ENCODE measurements at places on chromosomes 5 and 9.

- DNase-seq = no peak
These were observed 359.1 kb downstream of the ARHGEF28 start for GRCh38 chr5:73985145-73985544.

GRCh38 chr5:72402959-72403628, 82.9 kb downstream of the PTCD2 start:
- DNase-seq = no peak

GRCh38 chr5:173848986-173849596, 39.1 kb upstream of the CPEB4 start:
- DNase-seq = no peak

- no peak for DNase-seq
These were observed 59.2 kb downstream of the NSUN2 start for GRCh38 chr5:6573651-6574101.

- DNase-seq = no peak
These were observed 42.4 kb downstream of the OSTF1 start for GRCh38 chr9:75130621-75131230.

DNA sequence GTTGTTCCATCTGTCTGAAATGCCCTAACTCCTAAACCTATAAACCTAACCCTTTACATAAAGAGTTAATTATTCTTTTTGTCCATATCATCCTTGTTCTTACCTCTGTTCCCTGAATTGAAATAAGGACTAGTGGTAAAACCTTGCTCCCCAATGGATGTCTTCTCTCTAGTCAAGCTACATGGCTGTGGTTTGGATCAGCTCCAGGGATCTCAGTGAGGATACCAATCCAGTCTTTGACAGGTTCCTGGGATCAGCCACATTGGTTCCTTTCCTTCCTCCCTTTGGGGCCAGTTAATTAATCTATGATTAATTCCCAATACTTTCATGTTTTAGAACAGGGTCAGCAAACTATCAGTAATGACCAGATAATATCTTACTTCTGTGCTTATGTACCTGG, 151.6 kb downstream of the SIL1 start:
- no peak for DNase-seq

GRCh38 chr9:93536167-93536566, 40.2 kb upstream of the PHF2 start:
- no peak for DNase-seq

GRCh38 chr5:93580927-93581445, at the start of gene NR2F1-AS1:
TSS of gene NR2F1-AS1 (minus strand) at chr5:93581219.
- DNase-seq = no peak

DNA sequence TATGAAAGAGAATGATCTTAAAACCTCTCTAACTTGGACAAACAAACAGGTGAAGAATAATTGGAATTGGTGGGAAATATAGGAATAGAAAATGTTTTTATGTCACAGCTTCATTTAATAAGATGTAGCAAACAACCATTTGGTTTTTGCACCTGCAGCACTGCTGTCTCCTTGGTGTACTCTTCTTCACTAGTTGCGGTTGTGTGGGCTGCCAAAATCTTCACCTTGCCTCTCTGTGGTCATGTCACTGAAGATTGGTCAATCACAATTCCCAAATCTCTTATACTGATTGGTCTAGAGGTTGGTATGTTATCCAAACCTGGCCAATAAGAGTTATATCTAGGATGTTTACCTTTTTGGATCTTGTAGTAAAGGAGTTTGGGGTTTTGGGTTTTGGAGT, 88.7 kb downstream of the FGF10 start:
- DNase-seq = no peak

GRCh38 chr5:6632324-6632887, 438 bp downstream of the NSUN2 start:
- DNase-seq = no peak

DNA sequence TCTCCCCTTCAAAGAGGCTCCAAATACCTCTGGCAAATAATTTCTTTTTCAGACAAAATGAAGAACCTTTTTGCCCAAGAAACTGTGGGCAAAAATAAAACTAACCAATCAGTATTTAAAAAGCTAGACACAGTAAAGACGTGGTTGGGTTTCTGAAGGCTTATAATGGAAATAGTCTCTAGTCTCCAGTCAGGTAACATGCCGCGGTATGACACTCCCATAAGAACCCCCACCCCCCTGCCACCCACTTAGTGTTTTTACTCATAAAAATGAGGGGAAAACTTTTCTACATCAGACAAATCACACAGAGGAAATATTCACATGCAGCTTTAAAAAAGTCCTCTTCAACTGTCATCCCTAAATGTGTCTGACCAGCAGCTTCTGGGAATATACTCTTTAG, 105.3 kb downstream of the THBS4 start:
- peak; percentile 40 for DNase-seq

GRCh38 chr9:83520292-83520691, 17.9 kb downstream of the FRMD3 start:
- no peak for DNase-seq

DNA sequence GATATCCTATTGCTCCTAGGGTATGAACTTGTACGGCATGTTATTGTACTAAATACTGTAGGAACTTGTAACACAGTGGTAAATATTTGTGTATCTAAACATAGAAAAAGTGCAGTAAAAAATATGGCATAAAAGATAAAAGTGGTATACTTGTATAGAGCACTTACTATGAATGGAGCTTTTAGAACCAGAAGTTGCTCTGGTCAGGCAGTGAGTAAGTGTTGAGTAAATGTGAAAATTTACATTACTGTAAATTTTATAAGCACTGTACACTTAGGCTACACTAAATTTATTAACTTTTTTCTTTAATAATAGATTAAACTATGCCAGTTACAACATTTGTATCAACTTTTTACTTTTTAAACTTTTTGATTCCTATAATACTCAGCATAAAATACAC, 109.1 kb downstream of the ZCCHC7 start:
- DNase-seq = no peak

GRCh38 chr9:33246269-33246860, 6.4 kb downstream of the SPINK4 start:
- no peak for DNase-seq

GRCh38 chr5:129074903-129075302, 19.6 kb upstream of the ISOC1 start:
- DNase-seq = no peak

DNA sequence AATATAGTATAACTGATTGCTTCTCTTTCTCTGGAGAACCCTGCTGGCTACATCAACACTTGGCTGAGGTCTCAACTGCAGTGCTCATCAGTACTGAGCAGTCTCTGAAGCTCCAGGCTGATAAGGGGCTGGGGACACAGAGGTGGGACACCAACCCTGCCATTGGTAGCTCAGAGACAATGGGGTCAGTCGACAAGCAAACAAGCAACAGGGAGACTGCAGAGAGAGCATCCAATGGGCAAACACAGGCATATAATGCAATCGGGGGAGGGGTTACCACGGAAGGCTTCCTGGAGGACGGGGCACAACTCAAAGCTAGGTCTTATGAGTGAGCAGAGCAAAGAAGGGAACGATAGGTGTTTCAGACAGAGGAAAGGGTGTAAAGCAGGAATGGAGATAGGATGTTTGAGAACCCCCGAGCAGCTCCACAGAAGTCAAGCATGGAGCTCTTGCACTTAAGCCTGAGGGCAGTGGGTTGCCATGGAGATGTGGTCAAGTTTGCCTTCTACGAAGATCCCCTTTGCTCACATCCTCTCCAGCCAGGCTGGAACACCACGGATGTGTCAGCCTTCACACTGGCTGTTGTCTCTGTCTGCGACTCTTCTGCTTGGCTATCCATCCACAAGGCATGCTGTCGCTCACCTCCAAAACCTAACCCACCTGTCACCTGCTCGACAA, 21.5 kb upstream of the AKNA start:
- DNase-seq = no peak

DNA sequence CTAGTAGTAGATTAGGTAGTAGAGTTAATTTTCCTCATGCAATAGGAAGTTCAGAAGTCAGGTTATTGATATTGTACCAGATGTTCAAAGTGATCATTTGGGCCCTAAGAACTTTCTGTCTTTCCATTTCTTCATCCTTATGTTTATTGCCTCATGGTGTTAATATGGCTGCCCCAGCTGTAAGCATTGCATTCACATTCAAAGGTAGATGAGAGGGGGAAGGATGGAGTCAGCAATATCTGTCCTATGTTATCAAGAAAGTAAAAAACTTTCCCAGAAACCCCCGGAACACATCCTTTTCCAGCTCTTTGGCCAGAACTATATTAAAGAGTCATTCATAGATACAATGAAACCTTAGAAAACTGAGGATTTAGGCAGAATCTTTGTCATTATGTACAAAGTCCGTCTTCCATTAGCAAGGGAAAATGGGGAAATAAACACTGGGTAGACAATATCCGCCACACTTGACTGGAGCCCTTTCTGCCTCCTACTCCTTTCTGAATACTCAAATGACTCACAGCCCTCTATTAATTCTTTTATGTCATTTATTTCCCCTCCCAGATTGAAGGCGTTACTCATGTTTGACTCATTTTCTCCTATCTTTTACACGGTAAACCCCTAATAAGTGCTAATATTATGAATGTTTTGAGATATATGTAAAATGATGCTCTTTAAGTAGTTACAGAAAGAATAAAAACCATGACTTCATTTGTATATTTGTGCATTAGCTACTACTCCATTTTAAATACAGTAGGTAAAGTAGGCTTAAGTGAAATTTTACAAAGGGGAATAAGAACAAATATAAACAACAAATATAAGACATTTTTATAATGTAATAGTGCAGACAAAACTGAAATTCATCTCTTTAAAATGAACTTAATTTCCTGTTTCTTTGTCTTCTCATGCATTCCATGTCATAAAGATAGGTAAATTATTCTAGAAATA, 127.6 kb downstream of the SLF1 start:
- DNase-seq = no peak

- no peak for DNase-seq
These were observed 527.0 kb upstream of the CLINT1 start for GRCh38 chr5:158385982-158386381.

GRCh38 chr9:128928624-128929023, 7.8 kb downstream of the PHYHD1 start:
- DNase-seq = no peak

DNA sequence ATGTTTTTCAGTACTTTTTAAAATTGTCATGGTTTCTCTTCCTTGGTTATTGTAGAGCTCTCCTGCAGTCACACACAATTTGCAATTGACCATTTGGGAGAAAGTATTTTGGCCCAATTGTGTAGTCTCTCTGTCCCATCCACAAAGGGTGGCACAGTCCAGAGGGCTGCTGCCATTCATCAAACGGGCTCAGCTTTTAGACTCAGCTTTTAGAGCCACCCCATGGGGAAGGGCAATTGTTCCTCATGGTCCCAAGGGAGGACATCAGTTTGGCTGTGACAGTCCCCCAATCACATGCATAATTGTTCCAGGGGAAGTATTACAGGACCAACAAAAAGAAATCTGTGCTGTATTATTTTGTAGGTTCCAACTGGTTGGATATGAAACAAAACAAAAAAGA, 207.6 kb downstream of the ZNF462 start:
- no peak for DNase-seq

DNA sequence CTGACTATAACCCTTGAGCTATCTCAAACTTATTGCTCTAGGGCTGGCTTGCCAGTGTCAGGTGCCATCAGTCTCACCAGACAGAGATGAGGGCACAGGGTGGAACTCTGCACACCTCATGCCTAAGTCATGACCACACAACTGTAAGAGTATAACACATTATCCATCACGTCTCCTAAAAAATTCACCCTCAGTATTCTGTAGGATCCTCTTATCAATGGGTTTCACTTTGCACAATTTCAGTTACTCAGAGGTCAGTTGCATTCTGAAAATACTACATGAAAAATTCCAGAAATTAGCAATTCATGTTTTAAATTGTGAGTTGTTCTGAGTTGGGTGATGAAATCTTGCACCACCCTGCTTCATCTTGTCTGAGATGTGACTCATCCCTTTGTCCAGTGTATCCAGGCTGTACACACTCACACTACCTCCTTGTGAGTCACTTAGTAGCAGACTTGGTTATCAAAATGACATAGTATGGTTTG, 690.9 kb upstream of the CDH18 start:
- no peak for DNase-seq

GRCh38 chr5:173691931-173692330, 75.5 kb upstream of the BOD1 start:
- DNase-seq = no peak

All from stimulated activated CD4-positive, alpha-beta T cell treated with anti-CD3 and anti-CD28 coated beads, Interleukin-15, amount 100 ng/mL, for 1 hour (primary cell).